SW480 (cell line): ENCODE measurements at places on chromosomes 11 and 22.

GRCh38 chr11:65699306-65699705 lies 12.7 kb upstream of the KAT5 start:
- DNase-seq: no peak

GRCh38 chr22:49724893-49725489 lies 102.7 kb downstream of the BRD1 start:
- peak; percentile 54 for DNase-seq

DNA sequence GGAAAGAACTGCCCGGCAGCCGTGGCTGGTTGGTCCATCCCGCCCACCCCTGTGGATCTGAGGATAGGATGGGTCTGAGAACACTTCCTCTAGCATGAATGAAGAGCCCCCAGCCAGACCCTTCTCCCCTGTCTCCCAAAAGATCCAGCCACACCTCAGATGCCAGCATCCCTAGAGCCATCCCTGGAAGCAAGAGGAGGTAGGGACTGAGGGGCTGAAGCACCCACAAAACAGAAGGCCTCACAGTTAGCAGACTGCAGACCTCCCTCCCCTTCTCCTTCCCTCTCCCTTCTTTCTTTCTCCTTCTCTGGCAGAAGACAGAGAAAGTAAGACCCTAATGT lies 1.7 kb downstream of the NRXN2 start:
- DNase-seq: no peak

- DNase-seq: peak; percentile 49
These were observed 587 bp downstream of the DENND5A start for GRCh38 chr11:9264316-9265210.

- no peak for DNase-seq
These were observed 1248.0 kb upstream of the CNTN5 start for GRCh38 chr11:97772705-97773104.

GRCh38 chr22:26453216-26453615 lies 24.2 kb downstream of the ASPHD2 start:
- no peak for DNase-seq

- DNase-seq: peak; percentile 53
These were observed 486 bp downstream of the STIM1 start for GRCh38 chr11:3855808-3856491.

- no peak for DNase-seq
These were observed at the start of gene LAYN for GRCh38 chr11:111540114-111540936. Gene LAYN (plus strand): TSS chr11:111540720. CDS start chr11:111540844, 124 bp downstream.

- DNase-seq: peak; percentile 51
These were observed 16.0 kb downstream of the PRR5L start for GRCh38 chr11:36311926-36312595.

DNA sequence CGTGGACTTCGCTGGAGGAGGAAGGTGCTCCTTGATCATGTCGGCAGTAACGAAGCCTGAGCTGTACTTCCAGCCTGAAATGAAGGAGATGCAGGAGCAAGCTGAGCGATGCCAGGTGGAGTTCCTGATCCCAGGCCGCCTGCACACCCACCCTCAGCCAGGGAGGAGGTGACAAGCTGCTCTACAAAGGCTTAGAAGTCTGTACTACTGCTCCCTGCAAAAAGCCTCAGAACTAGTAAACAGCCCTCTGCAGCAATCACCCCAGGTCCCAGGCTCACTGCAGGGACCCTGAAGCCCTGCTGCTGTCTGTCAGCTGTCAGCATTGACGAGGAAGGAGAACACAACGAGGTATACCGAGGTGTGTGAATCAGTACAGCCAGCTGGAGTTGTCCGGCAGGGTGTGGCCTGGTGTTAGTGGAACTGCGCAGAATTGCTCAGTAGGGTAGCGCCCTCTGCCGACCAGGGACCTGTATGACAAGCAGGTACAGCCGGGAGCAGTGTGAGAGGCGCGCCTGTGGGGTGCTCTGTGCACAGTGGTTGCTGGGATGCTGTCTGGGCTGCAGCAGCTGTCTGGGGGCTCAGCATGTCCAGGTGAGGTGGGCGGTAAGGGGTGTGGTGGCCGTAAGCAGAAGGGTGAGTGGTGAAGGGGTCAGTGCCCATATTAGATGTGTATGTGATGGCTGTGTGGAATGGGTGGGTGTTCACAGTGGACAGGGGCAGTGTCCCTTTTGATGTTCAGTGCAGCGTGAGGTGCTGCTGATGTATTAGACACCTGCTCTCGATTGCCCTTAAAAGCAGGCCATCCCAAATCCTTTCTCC lies 7.6 kb downstream of the CYB5R2 start:
- peak; percentile 83 for DNase-seq

DNA sequence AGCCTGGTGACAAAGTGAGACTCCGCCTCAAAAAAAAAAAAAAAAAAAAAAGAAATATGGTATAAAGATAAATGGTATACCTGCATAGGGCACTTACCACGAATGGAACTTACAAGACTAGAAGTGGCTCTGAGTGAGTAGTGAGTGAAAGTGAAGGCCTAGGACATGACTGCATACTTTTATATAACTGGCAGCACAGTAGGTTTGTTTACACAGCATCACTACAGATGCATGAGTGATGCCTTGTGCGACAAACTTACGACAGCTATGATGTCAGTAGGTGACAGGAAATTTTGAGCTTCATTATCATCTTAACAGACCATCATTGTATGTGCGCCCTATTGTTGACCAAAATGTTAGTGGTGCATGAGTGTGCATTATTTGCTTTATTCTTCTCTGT lies 17.7 kb downstream of the XRCC6 start:
- DNase-seq: no peak

GRCh38 chr11:35146074-35146521 lies 7.1 kb downstream of the CD44 start:
- DNase-seq: no peak

DNA sequence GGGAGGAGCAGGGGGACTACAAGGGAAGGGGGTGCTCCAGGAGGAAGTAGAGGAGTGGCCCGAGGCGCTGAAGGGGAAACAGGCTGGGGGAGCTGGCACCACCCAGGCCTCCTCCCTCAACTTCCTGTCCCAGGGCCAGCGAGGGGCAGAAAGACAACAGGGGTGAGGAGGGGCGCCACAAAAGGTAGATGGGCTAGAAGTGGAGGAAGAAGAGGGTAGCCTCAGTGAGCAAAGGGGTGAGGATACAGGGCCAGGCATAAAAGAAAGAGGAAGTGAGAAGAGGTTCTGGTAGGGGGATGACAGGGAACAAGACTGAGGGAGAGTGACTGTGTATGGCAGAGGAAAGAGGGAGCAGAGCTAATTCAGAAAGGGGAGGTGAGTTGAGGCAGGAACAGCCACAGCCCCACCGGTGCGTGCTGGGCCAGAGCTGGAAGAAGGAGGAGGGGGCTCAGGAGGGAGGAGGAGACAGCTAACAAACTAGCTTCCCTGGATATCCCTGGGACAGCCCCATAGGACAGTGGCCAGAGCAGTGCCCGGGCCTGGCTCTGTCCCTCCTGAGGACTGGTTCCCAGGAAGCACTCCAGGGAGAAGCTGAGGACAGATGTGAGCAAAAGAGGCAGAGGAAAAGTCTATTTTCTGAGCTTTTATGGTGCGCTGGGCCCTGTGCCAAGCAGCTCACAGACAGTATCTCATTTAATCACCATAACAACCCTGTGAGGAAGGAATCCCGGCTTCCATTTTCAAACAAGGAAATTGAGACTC lies 8.5 kb downstream of the DCHS1 start:
- DNase-seq: no peak

DNA sequence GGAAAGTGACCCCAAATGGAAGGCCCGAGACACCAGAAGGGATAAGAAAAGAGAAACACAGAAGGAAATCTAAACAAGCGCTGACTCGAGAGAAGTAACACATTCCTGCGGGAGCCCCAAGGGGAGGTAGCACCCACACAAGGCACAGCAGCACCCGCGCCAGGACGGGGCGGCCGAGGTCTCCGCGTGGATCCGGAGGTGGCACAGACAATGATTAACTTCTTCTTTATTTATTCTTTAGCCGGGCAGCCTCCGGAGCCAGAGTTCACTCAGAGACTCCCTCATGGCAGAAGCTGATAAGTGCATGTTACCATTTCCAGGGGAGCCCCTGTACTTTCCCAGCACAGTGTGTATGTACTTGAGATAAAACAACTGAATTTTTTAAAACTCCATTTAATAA lies 5.1 kb downstream of the TOLLIP start:
- DNase-seq: no peak

GRCh38 chr11:65416841-65417701 lies 5.5 kb upstream of the NEAT1 start:
- peak; percentile 23 for DNase-seq

GRCh38 chr22:25402160-25402500 lies 162.3 kb upstream of the GRK3 start:
- DNase-seq: no peak

DNA sequence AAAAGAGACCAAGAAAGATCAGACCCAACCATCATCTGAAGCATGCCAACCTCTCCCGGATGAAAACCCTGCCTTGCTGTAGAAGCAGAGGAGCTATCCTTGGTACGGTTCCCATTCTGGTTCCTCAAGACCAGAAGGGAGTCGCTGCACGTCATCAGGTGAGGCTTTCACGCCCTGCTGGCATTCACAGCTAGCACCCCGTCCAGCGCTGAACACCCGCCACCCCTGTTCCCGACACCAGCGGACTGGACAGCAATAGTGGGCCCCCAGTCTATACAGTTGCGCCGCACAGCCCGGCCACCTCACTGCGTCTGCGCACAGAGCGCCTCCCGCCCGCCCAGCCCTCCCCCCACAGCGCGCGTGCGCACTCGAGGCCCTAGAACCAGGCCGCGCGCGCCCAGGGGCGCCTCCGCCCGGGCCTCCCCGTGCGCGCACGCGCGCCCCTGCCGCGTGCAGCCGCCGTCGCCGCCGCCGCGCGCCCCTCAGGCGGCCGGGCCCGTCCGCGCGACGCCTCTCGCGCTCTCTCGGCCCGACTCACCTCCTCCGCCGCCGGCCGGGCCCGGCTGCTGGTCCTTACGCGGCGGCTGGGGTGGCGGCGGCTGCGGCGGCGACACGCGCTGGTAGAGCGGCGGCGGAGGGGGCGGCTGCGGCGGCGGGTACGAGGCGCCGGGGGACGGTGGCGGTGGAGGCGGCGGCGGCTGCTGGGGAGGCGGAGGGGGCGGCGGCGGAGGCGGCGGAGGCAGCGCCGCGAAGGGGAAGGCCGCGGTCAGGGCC lies 706 bp downstream of the SF1 start:
- DNase-seq: peak; percentile 65

GRCh38 chr11:94623120-94623735 lies 56.1 kb downstream of the PIWIL4 start:
- DNase-seq: peak; percentile 78

GRCh38 chr22:50605002-50605612 lies 4.5 kb downstream of the MAPK8IP2 start:
- DNase-seq: no peak

- DNase-seq: no peak
These were observed 31.2 kb downstream of the KCNJ4 start for GRCh38 chr22:38423512-38424503.

DNA sequence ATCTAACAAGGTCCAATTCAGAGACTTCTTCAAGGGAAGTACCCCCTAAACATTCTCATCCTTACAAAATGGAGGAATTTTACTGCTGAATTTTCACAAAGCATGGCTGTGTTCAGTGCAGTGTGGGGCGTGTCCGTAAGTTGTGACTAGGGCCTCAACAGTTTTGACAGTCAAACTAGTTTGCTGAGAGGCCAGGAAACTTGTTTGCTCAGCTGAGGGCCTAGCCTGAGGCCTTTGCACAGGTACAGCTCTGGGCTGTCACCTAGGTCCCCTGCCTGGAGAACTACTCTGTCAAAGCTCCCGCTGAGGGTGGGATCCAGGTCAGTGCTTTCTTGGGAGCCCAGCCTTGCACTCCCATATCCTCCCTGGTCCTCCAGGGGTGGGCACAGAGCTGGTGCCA lies 27.9 kb downstream of the TCP11L1 start:
- DNase-seq: no peak

GRCh38 chr22:49997932-49998717 lies 14.4 kb downstream of the IL17REL start:
- DNase-seq: no peak

DNA sequence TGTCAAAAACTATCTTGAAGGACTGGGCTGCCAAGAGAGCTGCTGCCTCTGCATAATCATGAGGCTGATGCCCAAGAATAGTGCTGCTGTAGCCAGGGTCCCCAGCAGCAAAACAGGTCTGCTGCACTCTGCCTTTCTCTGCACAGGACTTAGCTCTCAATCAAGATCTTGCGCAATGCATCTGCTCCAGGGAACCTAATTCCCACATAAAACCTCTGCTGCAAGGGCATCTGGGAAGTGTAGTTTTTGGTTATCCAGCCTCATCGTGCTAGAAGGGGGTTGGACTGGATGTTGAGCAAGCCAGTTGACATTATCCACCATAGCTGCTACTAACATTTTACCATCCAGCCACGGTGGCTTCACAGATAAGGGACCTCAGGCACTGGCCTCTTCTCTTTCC lies 192.7 kb downstream of the C11orf91 start:
- DNase-seq: peak; percentile 18

DNA sequence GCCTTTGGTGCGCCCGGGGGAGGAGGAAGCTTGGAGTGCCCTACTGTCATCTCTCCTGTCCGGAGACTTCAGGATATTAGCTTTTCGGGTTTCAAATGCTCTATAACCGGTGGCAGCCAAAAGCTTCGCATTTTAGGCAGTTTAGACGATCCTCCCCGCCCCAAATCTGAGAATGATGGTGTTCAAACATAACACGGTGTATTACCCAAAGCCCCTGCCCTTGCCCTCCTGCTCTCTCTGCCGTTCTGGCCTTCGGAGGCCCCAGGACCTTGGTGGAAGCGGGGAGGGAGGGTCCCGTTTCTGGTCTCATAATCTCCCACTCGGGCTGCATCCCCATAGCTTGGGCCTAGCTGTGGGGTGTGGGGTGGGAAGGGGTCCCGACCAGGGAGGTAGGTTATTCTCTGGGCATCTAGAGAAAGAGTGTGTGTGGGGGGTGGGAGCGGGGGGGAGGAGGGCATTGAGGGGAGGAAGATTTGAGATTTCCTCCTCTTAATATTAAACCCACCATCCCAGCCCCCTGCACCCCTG lies 2.3 kb downstream of the PKNOX2 start:
- no peak for DNase-seq

- DNase-seq: peak; percentile 13
These were observed 3.7 kb downstream of the TSG101 start for GRCh38 chr11:18523084-18523483.

GRCh38 chr11:37364246-37364839 lies 766.3 kb upstream of the RAG2 start:
- DNase-seq: no peak

DNA sequence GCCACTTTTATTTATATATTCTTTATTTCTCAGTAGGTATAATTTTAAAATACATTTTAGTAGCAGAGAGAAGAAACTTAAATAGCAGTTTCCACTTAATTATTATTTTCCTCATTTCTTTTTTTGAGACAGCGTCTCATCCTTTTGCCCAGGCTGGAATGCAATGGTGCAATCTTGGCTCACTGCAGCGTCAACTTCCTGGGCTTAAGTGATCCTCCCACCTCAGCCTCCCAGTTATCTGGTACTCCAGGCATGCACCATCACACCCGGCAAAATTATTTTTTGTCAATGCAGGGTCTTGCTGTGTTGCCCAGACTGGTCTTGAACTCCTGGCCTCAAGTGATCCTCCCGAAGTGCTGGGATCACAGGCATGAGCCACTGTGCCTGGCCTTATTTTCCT lies 38.3 kb downstream of the ATG13 start:
- no peak for DNase-seq

GRCh38 chr11:6618117-6619003 lies 862 bp downstream of the TPP1 start:
- DNase-seq: peak; percentile 21
